ENCODE measurements at places on chromosomes 4 and X. TPM values are rescaled to one million over a fixed set of nuclear protein-coding genes. Genes with fewer than 3 reads are reported as not detected.

DNA sequence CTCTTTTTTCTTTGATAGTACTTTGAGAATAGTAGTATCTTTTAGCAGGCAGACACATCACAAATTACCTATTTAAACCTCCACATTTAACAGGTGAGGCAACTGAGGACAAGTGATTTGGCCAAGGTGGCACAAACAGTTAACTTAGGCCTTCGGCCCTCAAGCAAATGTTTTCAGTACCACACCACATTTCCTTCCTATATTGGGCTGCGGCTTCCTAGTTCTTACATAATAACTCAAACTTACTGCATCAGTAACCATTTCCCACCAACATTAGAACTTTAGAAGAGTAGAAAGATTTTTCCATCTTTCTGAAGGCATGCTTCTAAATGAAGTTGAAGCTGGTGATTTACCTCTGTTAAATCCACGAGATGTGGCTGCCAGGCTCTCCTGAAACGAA is 63.2 kb upstream of the SLC4A4 start:
- peak; percentile 11 for DNase-seq

DNA sequence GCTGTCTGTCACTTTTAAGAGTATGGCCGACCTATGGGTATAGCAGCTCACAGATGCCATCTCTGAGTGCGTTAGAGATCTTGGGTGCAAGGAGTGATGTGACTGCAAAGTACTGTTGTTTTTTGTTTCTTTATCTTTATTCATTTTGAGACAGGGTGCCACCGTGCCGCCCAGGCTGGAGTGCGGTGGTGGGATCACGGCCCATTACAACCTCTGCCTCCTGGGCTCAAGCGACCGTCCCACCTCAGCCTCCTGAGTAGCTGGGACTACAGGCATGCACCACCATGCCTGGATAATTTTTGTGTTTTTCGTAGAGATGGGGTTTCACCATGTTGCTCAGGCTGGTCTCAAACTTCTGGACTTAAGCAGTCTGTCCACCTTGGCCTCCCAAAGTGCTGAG is 71.4 kb downstream of the CCKAR start:
- no peak for DNase-seq

GRCh38 chr4:37885496-37885895 is 5.4 kb upstream of the TBC1D1 start:
- no peak for DNase-seq

- no peak for DNase-seq
These were observed 378.0 kb downstream of the CPXCR1 start for GRCh38 chrX:89124985-89125384.

DNA sequence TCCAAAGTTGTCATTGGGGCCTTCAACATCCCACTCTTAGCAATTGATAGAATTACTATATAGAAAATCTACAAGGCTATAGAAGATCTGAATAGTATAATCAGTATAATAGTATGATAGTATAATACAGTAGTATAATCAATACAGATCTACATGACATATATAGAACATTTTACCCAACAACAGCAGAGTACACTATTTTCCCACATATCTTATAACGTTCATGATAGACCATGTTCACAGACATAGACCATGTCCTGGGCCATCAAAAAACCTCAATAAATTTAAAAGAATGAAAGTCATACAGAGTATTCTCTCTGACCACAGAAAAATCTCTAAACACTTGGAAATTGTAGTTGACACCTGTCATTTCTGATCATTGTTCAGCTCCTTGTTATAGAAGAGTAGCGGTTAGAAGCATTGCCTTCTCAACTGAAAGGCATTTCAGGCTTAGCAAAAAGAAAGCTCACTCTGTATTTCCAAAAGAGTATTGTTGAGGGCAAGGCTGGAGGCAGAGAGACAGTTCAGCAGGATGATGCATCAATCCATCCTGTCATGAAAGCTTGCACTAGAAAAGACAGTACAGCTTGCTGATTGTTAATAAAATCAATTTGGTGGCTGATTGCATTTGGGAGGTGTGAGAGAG is 38.8 kb upstream of the ARMCX5 start:
- DNase-seq, result no peak

Gene CXCL8
- total RNA-seq, result 59.5 TPM

DNA sequence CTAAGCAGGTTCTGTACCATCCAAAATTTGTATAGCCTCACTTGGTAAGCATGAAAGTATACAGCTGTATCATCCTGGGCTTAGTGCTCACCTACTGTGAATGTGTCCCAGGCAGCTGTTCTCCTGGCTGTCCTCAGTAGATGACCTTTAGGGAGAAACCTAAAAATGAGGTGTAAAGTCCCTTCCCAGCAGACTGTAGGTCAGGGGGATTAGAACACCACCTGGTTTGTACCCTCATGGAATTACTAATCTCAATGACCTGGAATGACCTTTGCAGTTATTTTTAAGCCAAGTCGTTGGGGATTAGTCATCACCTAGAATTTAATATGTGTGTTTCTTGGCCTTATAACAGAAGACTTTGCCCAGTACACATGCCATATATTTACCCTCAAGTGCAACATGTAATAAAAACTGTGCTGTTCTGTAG is 39.1 kb upstream of the MBTPS2 start:
- DNase-seq, result no peak

Gene PNMA6F
- not detected for total RNA-seq

DNA sequence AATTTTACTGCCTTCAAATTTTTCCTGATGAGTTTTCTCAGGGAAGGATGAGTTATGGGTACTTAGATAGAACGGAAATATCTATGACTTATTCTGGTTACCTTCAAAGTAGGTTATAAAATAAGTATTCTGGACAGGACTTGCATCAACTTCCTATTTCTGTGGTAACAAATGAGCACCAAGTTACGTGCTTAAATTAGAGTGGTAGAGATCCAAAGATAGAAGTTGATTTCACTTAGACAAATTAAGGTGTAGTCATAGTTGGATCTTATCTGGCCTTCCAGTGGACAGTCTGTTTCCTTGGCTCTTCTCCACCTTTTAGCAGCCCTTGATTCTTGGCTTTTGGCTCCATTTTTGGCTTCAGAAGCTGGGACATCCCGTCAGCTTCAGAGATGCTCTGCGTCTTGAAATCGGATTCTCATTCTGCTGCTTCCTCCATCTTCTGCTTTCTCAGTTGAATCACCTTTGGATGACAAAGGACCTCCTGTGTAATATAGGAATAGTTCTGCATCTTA is 109.9 kb downstream of the ZNF518B start:
- no peak for DNase-seq
